ENCODE measurements at places on chromosomes 1 and 21. TPM values are rescaled to one million over a fixed set of nuclear protein-coding genes. Genes with fewer than 3 reads are reported as not detected.

The ACTL8 gene
- not detected for total RNA-seq

The RSPO1 gene
- 0.21 TPM for total RNA-seq

The PLA2G2A gene
- not detected for total RNA-seq

The AIM2 gene
- total RNA-seq, result 0.43 TPM

The SIK1 gene
- 15.2 TPM for total RNA-seq

The PDE4B gene
- total RNA-seq, result 62.1 TPM

The PTPN7 gene
- total RNA-seq, result not detected

The CYP4A11 gene
- total RNA-seq, result 0.23 TPM

The C1QC gene
- 59.0 TPM for total RNA-seq

The IFFO2 gene
- total RNA-seq, result 18.9 TPM

The C2CD2 gene
- 30.5 TPM for total RNA-seq

The AKR7A3 gene
- 2.5 TPM for total RNA-seq

The SEC16B gene
- 10.5 TPM for total RNA-seq

The ARHGAP29 gene
- total RNA-seq, result 22.9 TPM

The CHI3L2 gene
- total RNA-seq, result 13.6 TPM

The C1orf53 gene
- 3.2 TPM for total RNA-seq

The CD1B gene
- not detected for total RNA-seq

The TTC34 gene
- total RNA-seq, result 2.3 TPM

The SAMSN1 gene
- 5.6 TPM for total RNA-seq

The IGSF21 gene
- 68.6 TPM for total RNA-seq

The LRRIQ3 gene
- total RNA-seq, result 1.4 TPM

The ELAPOR1 gene
- 41.9 TPM for total RNA-seq

The TTC22 gene
- total RNA-seq, result 1.1 TPM

The CELA2B gene
- not detected for total RNA-seq

The CR1L gene
- total RNA-seq, result not detected

The LRRC42 gene
- 13.6 TPM for total RNA-seq

The CFAP107 gene
- total RNA-seq, result not detected

The TMPRSS2 gene
- not detected for total RNA-seq

The AQP10 gene
- not detected for total RNA-seq

The HEATR1 gene
- 29.4 TPM for total RNA-seq

The DONSON gene
- 14.9 TPM for total RNA-seq

The CD101 gene
- 4.5 TPM for total RNA-seq

The LENEP gene
- not detected for total RNA-seq

The CELA3B gene
- total RNA-seq, result not detected

The LIN28A gene
- not detected for total RNA-seq

The TAL1 gene
- total RNA-seq, result 8.1 TPM

The APCS gene
- total RNA-seq, result not detected

The ZNF670 gene
- 6.2 TPM for total RNA-seq

The LAPTM5 gene
- total RNA-seq, result 88.9 TPM

The MIGA1 gene
- total RNA-seq, result 50.1 TPM

The KCNC4 gene
- total RNA-seq, result 52.3 TPM

The CADM3 gene
- total RNA-seq, result 387 TPM

The KCNT2 gene
- 17.7 TPM for total RNA-seq

The MARK1 gene
- 26.7 TPM for total RNA-seq

The HLX gene
- total RNA-seq, result 2.5 TPM

The AVPR1B gene
- total RNA-seq, result not detected

The SSR2 gene
- 71.7 TPM for total RNA-seq

The SNIP1 gene
- total RNA-seq, result 14.6 TPM

The CASQ2 gene
- 1.0 TPM for total RNA-seq

The ATP8B2 gene
- 47.6 TPM for total RNA-seq

The SELENON gene
- total RNA-seq, result 48.2 TPM
